SJSA1 (cell line): ENCODE measurements at places on chromosomes 6 and 20. TPM values are rescaled to one million over a fixed set of nuclear protein-coding genes. Genes with fewer than 3 reads are reported as not detected.

Gene THBS2
- total RNA-seq, result not detected in 2 replicates

Gene COL19A1
- not detected in 2 replicates for total RNA-seq

Gene HLA-B
- total RNA-seq, result 3,537 and 4,578 TPM in 2 replicates

Gene NAA20
- 50.0 and 71.7 TPM in 2 replicates for total RNA-seq

GRCh38 chr20:31515072-31515774, 981 bp downstream of the HM13 start:
- no peak for DNase-seq

- DNase-seq, result no peak
Measured at GRCh38 chr20:8094850-8095249, 37.2 kb upstream of the PLCB1 start.

Gene CGA
- not detected in 2 replicates for total RNA-seq

DNA sequence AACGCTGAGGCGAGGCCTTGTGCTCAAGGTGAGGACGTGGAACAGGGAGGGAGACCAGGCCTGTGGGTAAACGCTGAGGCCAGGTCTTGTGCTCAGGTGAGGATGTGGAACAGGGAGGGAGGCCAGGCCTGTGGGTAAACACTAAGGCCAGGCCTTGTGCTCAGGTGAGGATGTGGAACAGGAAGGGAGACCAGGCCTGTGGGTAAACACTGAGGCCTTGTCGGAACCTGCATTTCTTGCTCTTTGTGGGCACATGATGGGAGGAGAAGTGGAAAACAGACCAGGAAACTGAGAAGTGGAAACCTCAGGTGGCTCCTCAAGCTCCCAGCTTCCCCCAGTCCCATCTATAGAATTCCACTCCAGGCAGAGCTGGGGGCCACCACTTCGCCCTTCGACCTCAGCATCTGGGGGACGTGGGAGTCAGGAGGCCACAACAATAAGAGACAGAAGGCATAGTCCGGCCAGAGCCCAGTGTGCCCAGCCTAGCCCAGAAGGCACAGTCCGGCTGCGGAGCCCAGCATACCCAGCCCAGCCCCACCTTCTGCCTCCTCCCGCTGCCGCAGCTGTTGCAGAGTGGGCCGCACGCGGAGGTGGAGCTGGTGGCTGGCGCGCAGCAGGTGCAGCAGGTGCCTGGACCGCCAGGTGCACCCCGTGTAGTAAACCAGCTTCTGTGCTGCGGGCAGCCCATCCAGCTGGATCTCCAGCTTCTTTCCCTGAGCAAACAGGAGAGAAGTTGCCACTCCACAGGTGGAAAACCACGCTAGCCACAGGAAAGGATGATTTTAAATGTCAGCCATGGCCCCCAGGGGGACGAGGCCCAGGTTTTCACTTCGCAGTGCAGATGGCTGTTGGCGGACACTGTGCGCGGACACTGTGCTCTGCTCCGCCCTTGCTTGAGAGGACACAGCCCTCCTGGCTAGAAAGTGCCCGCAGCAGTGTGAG, 17.5 kb downstream of the FRMD1 start:
- DNase-seq, result no peak

Gene BPIFB1
- total RNA-seq, result not detected in 2 replicates

GRCh38 chr6:162491637-162492036, 235.9 kb downstream of the PRKN start:
- no peak for DNase-seq

Gene SMOC2
- not detected in 2 replicates for total RNA-seq

Gene FNDC1
- 4.9 and 5.7 TPM in 2 replicates for total RNA-seq

Gene FAM83C
- total RNA-seq, result not detected in 2 replicates

DNA sequence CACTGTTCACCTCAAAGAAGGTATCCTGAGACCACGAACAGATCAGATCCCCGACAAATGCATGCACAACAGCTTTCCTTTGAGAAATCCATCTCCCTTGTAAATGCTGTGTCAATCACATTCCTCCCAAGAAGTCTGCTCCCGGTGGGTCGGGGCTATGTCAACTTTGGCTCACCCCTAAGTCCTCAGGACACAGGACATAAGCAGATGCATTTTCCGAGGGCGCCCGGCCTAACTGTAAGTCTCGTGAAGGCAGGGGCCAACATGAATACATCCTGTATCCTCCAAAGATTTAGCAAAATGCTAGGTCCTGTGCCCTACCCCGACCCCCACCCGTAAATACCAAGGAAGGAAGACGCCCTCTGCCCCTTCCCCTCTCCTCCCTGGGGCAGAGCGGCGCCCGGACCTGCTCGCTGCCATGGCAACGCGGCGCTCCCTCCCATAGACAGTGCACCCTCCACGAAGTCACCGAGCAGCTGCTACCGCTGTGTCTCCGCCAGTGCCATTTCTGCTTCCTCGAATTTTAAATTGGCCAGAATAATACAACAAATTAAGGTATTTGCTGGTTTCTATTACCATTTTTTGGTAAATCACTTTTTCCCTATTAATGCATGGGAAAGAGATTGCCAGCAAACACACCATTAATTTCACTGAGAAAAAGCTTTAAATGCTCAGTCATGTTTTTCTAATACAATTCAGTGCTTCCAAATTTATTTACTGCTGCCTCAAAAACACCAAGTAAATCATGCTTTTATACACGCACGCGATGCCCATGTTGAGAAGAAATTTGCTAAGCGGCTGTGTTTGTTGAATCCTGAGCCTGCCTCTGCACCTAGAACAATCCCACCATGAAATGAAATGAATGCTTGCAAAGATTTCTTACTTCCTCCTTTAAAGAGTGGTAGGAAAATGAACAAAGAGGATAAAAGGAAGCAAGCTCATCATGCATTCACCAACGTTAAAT, 100.6 kb downstream of the PCSK2 start:
- DNase-seq, result no peak

GRCh38 chr20:48338717-48339116, 489.1 kb downstream of the PREX1 start:
- no peak for DNase-seq

- no peak for DNase-seq
Measured at GRCh38 chr20:31835554-31835953, 9.8 kb downstream of the FOXS1 start.

- no peak for DNase-seq
Measured at GRCh38 chr6:135382182-135382628, 115.3 kb downstream of the AHI1 start.
